ENCODE measurements at places on chromosomes 11 and 22.

GRCh38 chr11:118619444-118620197 lies 12.2 kb downstream of the PHLDB1 start:
- no peak for DNase-seq

- no peak for DNase-seq
Observed at GRCh38 chr11:72782081-72782920, 11.5 kb downstream of the STARD10 start.

DNA sequence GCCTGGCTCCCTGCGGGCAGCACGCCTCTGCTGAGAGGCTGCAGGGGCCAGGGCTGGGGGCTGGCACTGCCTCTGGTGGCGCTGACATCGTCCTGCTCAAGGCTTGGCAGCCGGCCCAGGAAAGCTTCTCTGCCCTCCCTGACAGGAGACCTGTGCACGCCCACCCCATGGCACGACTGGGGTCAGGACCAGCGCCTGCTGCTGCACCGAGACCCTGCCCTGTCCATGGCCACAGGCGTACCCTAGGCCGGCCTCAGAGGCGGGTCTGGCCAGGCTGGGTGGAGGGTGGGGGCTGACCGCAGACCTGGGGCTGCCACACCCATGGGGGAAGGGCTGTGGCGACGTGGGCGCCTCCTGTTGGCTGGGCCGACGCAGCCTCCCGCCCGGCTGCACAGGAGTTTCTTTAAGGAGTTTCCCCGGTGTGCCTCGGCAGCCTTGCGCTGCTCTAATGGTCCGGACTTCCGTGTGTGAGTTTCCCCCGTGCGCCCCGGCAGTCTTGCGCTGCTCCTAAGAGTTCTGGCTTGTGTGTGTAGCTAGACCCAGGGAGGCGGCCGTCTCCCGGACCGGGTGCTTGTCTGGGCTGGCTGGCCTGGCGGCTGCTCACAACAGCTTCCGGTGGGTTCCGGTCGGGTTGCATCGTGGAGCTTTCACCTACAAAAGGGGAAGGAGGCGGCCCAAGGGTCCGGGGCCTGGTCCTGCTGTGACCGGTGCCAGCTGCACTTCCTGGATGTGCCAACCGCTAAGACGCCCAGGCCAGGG lies 4.6 kb downstream of the TRABD start:
- no peak for DNase-seq

DNA sequence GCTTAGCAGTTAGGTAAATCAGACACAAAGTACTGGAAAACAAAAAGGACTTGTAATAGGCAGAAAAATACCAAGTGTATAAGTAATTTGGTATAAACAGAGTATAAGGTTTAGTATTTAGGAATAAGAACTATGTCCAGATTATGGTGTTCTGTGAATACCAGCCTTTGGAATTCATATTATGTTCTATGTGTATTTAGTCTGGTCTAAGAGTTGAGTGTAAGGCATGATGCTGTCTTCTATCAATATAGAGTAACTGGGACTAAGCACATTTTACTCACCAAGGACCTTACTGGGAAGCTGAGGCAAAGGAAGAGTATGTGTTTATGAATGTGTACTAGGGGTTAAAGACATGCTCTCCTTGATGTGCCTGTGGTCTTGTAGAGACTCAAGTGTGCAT lies 9.5 kb downstream of the SDHD start:
- no peak for DNase-seq

GRCh38 chr11:117547195-117547850 lies 219.7 kb downstream of the CEP164 start:
- DNase-seq: no peak

DNA sequence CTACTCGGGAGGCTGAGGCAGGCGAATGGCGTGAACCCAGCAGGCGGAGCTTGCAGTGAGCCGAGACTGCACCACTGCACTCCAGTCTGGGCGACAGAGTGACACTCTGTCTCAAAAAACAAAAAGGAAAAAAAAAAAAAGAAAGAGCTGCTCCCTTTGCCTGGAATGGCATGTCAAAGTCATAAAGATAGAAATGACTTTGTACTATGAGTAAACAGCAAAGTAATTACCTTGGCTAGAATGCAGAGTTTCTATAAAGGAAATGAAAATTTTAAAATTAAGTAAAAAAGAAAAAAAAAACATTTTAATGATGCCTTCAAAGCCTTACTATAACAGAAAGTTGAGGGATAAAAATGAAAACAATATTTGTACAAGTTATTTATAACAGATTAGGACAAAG lies 10.1 kb downstream of the PPP2R1B start:
- no peak for DNase-seq

DNA sequence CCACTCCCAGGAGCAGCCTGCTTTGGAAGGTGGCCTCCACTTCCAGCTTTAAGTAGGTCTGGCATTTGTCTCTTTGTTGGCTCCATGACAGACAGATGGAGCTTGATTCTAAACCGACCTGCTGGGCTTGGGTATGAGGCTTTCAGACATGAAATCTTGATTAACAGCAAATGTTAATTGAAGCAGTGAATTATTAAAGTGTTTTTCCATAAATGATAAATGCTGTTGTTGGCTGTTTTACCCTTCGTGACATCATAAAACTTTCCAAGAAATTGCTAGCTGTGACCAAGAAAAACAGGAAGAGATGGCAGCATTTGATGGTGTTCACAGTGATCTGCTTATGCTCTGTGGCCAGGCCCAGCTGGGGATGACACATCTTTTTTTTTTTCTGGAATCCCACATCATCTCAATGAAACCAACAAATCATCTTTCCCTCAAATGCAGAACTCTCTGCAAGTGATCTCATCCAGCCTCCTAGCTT lies 66.1 kb downstream of the RBMXL2 start:
- no peak for DNase-seq
